NCI-H1048 (cell line): ENCODE measurements at places on chromosomes 13 and 19.

DNA sequence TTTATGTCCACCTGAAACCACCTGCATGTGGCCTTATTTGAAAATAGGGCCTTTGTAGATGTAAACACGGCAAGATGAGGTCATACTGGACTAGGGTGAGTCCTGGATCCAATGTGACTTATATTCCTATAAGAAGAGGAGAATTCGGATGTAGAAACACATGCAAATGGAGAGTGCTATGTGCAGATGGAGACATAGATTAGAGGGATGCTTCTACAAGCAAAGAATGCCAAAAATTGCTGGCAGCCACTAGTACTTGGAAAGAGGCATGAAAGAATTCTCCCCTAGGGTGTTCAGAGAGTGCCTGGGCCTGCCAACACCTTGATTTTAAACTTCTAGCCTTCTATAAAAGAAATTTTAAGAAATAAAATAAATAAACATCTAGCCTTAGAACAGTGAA is 226.1 kb downstream of the RFC3 start:
- DNase-seq: no peak

GRCh38 chr13:70893832-70894231 is 785.6 kb upstream of the KLHL1 start:
- no peak for DNase-seq

DNA sequence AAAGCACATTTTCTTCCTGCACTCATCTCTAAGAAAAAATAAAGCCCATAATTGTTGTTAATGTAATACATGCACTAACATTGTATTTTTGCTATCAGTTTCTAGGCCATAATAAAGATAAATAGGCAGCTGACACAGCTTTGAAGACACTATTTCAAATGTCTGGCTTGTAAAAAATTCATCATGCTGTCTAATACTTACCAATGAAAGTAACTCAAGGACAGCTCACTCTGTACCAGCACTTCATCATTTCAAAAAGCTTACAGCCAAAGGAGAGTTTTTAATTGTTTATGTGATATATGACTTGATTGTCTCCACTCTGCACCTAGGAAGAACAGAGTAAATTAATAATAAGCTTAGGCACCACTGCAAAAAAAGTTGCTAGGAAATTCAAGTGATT is 1423.3 kb upstream of the PCDH20 start:
- no peak for DNase-seq

DNA sequence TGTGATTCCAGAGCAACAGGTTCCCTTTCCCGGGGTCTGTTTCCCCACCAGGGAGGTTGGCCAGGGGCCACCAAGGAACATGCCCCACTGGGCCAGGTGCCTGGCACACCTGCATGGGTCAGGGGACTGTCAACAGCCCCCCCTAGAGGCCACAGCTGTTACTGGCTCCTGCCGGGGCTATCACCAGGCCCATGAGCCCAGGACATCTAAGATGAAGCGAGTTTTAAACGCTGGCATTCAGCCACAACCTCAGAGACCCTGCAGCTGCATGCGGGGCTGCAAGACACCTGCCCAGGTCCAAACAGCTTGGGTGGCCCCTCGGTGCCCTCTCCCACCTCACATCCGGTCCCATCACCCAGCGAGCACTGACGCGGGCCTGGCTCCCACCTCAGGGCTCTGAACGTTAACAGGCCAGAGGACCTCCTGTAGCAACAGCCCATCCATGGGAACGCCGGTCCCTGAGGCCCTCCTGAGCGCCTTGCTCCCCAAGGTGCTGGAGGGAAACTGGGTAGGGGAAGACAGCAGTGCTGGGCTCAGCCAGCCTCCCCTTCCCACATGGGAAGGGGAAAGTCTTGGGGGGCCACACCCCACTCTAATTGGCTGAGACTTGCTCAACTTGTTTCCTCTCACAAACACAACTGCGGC is 12.0 kb downstream of the KHSRP start:
- DNase-seq: no peak

DNA sequence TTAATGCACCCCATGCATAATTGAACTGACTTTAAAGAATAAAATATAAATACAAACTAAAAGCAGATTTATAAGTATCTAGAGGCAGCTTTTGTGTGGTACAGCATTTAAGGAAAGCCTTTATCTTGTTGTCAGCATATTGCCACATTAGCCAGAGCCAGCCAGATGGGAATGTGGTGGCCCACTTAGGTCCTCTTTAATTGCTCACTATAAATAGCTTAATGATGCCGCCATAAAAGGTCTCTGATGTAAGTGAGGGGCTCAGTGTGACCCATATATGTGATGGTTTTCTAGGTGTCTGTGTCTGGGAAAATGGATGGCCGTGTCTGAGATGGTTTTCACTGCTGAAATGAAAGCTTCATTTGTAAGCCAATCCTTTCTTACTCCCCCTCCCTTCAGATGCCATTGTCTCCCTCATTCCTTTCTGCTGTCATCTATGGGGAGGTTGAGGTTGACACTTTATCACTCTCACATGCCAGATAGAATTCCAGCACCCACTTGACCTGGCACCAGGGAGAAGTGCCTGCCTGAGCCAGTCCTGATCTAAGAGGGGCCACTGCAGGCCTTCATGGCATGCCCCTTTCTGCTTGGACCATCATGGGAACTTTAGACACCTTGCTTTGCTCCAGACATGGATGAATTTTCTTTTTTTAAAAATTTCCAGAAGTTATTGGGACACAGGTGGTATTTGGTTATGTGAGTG is 135.3 kb downstream of the MTUS2 start:
- DNase-seq: no peak
